ENCODE measurements at places on chromosomes 1 and 21.
A peak's percentile ranks its signal among the peaks of the same experiment; 100 is the strongest.

DNA sequence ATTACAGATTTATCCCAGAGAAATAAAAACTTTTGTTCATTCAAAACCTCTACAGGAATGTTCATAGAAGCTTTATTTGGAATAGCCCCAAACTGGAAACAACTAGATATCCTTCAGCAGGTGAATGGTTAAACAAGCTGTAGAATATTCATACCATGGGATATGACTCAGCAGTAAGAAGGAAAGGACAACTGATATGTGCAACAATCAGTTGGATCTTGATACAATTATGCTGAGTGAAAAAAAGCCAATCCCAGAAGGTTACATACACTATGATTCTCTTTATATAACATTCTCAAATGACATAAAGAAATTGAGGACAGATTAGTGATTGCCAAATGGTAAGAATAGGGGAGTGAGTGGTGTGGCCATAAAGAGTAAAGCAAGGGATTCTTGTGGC lies 376.7 kb downstream of the S1PR1 start:
- DNase-seq: no peak

DNA sequence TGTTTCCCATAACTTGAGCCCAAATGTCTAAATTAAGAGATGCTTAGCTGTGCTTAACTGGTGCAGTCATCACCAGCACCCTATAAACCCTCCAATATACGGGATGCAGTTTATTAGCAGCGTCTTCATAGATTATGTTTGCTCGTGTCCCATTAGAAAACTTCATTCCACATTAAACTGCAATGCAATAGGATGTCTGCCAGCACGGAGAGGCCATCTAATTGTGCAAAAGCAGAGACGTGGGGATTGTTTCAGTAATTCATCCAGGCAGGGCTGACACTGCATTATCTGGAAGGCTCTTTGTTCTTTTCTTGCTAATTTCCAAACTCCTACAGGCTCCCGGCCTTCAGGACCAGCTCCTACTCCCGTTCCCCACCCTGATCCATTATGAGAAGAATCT lies 89.5 kb downstream of the CSMD2 start:
- DNase-seq: no peak

GRCh38 chr1:110450929-110451328 lies at the start of gene PROK1:
PROK1 (plus strand) TSS chr1:110451149; CDS start chr1:110451217, 68 bp downstream.
- no peak for DNase-seq

DNA sequence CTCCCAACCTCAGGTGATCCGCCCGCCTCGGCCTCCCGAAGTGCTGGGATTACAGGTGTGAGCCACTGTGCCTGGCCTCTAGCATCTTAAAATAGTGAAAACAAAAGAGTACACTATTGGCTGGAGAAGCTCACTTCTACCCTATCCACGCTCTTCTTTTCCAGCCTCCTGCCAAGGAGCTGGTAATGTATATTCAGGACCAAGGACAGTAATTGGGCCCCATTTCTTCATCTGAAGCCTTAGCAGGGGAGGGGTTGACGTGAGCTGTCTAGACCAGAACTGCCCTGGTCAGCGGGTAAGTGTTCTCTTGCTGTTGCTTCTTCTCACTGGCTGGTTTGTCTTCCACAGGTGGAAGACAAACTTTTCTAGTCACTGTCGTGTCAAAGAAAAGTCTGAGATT lies 70.2 kb downstream of the DNM3 start:
- no peak for DNase-seq

DNA sequence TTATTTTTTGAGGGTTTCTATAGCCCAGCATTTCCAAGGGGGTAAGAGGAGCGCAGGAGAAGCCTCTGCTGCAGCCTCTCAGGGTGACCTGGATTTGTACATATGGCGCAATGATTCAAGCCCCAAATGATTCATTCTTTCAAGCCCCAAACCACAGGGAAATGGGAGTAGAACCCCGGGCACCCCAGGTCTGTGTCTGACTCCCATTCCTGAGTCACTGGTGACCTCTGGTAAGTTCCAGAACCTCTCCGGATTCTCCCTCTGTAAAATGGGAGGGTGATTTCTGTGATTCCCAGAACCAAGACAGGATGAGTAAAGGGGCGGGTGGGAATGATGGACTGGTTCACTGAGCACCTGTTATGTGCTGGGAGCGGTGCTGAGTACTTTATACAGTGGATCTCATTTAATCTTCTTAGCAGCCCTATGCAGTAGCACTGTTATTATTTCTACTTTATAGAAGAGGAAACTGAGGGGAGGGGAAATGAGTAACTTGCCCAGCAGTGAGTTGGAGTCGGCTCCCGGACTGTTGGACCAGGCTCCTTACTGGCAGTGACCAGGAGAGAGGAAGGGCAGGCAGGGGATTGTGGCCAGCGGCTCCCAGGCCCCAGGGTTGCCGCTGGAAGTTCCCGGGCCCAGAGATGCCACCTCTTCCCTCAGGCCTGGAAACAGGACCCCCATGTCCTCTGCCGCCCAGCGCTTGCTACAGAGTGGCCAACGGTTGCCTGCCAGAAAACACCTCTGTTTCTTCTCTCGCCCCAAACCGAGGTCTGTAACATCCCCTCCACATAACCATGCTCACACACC lies 20.3 kb upstream of the SLC26A9 start:
- no peak for DNase-seq

DNA sequence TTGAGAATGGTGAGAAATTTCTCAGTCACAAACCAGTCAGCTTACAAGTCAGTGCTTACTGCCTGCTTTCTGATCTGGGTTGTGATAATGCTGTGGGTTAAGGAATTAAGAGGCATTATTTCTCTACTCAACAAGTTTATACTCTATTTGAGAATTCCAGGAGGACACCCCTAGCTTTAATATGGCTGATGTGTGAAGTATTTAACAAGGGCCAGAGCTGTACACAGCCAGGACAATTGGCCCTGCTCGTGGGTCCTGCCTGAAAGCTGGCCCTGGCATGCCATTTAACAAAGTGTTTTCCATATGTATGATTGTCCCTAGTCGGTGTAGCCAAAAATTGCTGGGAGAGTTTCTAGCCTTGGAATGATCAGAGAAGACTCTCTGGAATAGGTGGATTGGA lies 43.2 kb downstream of the HHAT start:
- no peak for DNase-seq

GRCh38 chr1:68201546-68202238 lies 30.6 kb downstream of the WLS start:
- DNase-seq: no peak

- DNase-seq: peak; percentile 87
These were observed 508.6 kb downstream of the RWDD3 start for GRCh38 chr1:95742591-95743089.

DNA sequence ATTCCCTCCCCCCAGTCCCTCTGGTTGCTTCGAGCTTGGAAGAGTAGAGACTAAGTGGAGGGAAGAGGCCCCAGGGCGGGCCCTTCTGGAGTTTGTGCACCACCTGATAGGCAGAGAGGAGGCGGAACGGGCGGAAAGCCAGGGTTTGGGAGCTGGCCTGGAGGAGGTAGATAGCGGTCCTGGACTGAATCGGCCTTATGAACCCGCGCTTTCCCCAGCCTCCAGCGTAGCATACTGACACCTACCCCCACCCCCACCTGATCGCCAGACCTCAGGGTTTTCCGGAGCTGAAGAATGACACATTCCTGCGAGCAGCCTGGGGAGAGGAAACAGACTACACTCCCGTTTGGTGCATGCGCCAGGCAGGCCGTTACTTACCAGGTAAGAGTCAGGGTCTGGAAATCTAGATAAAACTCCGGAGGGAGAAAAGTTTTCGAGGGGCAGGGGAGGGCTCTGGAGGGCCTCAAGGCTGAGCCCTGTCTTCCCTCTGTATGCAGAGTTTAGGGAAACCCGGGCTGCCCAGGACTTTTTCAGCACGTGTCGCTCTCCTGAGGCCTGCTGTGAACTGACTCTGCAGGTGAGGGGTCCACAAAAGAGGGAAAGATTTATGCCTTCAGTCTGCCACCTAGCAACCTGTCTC lies 705 bp downstream of the UROD start:
- no peak for DNase-seq

GRCh38 chr1:101920577-101920976 lies 76.1 kb downstream of the OLFM3 start:
- no peak for DNase-seq

DNA sequence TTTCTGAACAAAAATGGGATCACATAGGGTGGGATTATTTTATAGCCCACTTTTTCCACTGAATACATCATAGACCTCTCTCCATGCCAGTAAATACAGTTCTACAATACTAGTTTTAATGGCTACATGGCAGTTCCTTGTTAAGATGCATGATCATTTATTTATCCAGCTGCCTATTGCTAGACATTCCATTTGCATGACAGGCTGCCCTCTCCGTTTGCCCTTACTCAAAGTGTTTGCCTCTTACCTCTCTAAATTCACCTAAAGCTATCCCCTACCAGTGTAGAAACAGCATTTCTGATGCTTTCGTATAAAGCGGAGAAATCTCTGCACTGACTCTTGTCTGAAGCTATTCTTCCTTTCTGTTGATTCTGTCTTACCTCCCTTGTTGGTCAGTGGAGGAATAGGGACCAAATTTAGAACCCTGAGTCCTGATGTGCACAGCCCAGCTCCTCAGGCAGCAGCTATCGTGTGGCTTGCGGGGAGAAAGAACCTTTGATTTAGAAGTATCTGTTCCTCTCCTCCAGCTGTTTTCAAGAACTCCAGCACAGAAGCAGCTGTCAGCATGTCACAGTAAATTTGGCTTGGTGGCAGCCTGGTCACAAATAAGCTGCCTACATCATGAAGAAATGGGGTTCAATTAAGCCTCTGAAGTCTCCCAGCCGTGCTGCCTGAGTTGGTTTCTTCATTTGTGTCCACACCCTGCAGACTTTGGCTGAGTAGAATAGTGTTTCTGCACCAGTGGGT lies 337.3 kb downstream of the PRDM2 start:
- no peak for DNase-seq
